ENCODE measurements at places on chromosomes 2 and 18. TPM values are rescaled to one million over a fixed set of nuclear protein-coding genes. Genes with fewer than 3 reads are reported as not detected.

Gene TMEM237
- 27.1 TPM for total RNA-seq

Gene SLC4A1AP
- total RNA-seq: 16.3 TPM

Gene SPHKAP
- total RNA-seq: 0.52 TPM

DNA sequence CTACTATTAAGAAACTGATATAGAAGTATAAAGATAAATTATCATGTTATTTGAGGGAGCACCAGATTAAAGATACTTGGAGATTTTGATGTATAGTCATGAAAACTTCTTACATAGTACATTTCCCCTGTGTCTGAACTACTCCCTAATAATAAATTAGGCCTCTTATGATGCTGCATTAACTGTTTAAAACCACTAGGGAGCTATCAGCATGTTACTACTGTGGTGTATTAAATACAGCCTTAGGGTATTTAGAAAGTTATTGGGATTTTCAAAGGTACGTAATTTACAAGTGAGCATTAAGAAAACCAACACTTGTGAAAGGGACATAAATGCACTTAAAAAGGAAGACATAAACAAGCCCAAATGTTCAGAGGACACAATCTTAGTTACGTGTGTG lies 714.0 kb downstream of the EPHA4 start:
- H3K36me3 ChIP-seq: no peaks in the 10 kb centered on the region
- no peak overlapping the region for H3K4me3 ChIP-seq
- H3K27me3 ChIP-seq: no peaks in the 10 kb centered on the region
- DNase-seq: no peak
- H3K4me1 ChIP-seq: no peaks in the 10 kb centered on the region

DNA sequence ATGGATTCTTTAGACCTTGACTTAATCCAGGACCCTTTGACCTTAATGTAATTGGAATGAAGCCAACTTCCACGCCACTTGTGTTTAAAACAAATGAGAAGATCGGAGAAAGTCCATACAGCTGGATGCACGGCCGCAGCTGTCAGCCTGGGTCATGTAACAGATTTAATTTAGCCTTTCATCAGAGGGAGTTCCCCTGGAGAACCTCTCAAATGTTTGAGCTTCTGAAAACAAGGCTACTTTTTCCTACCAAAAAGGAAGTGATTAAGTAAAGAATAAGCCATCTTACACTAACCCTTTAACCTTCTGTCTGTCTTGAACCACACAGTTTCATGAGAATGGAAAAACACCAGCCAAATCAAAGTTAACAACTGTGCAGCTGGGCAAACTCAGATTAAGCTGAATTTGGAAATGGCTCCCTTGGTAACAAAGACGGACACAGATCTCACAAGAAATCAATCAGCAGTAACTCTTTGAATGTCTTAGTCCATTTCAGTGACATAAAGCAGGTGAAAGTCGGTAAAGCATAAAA lies 103.6 kb downstream of the DOCK10 start:
- H3K36me3 ChIP-seq: no peaks in the 10 kb centered on the region
- H3K4me1 ChIP-seq: peaks cover 4% of the 10 kb centered on the region
- H3K4me3 ChIP-seq: no peak overlapping the region
- no peak for DNase-seq
- no peaks in the 10 kb centered on the region for H3K27me3 ChIP-seq
- H3K27ac ChIP-seq: no peak overlapping the region

DNA sequence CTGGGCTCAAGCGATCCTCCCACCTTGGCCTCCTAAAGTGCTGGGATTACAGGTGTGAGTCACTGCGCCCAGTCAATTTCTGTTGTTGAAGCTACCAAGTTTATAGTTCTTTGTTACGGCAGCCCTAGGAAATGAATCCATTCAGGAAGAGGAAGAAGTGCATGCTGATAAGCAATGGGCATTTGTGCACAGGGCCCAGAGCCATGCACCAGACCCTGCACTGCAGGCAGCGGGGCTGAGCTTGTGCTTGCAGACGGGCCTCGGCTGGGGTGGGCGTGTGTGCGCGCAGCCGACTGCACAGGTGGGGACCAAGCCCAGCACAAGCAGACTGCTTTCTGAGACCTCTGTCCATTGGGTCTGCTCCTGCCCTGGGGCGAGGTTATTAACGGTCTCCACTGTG lies 144.6 kb downstream of the CABLES1 start:
- no peaks in the 10 kb centered on the region for H3K36me3 ChIP-seq
- H3K4me1 ChIP-seq: no peaks in the 10 kb centered on the region
- H3K4me3 ChIP-seq: no peak overlapping the region

DNA sequence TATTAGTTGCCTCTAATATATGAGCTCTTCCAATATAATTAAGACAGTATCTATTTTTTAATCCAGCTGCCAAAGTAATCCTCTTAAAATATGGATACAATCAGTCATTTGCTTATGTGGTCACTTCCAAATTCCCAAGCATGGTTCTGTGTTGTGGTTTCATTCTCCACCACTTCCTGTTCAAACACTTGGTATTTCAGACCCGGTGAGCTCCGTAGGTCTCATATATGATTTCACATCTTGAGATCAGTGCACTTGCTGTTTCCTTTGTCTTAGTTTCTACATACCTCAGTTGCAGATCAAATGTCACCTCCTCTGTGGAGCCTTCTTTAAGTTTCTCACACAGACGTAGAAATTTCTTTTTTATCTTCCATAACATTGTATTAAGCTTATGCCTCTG lies 254.2 kb downstream of the KCNS3 start:
- H3K27me3 ChIP-seq: no peaks in the 10 kb centered on the region
- no peak overlapping the region for H3K4me3 ChIP-seq
- no peak overlapping the region for H3K27ac ChIP-seq
- no peak for DNase-seq

DNA sequence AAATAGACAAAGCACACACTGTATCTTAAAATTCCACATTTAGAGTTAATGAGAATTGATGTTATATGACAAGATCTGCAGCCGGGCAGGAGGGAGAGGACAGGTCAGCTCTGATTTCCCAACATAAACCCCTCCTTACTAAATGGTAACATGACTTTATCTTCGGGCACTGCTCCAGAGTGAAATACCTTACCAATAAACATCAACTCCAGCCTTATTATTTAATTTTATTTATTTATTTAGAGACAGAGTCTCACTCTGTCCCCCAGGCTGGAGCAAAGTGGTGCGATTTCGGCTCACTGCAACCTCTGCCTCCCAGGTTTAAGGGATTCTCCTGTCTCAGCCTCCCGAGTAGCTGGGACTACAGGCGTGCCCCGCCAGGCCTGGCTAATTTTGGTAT lies 1.7 kb downstream of the CYB5A start:
- no peaks in the 10 kb centered on the region for H3K27me3 ChIP-seq
- H3K36me3 ChIP-seq: no peaks in the 10 kb centered on the region
- DNase-seq: no peak
- peaks cover 12% of the 10 kb centered on the region for H3K4me1 ChIP-seq
- peak overlapping the region; percentile 52 for H3K27ac ChIP-seq

DNA sequence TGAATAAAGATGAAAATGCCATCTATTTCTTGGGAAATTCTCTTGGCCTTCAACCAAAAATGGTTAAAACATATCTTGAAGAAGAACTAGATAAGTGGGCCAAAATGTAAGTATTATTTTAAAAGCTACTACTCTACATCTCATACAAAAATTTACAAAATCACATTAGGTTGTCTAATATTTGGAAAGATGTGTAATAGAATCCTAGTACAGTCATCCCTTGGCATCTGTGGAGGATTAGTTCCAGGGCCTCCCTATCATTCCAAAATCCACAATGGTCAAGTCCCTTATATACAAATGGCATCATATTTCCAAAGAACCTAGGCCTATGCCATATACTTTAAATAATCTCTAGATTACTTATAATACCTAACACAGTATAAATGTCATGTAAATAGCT lies 41.2 kb downstream of the KYNU start:
- H3K36me3 ChIP-seq: no peaks in the 10 kb centered on the region
- no peak for DNase-seq
- no peak overlapping the region for H3K4me3 ChIP-seq
- no peak overlapping the region for H3K27ac ChIP-seq
- no peaks in the 10 kb centered on the region for H3K27me3 ChIP-seq
- no peaks in the 10 kb centered on the region for H3K4me1 ChIP-seq

All from ovary (tissue), 10 donors.